Right atrium auricular region (tissue), 2 donors: ENCODE measurements at places on chromosomes 6 and 20.

- no peak for DNase-seq
Measured at GRCh38 chr20:32982617-32983458, 21.4 kb downstream of the SUN5 start.

GRCh38 chr6:3151691-3152090, 5.7 kb downstream of the TUBB2A start:
- no peak for DNase-seq

- no peak for DNase-seq
Measured at GRCh38 chr6:2140438-2141128, 104.8 kb downstream of the GMDS start.

GRCh38 chr6:44129841-44130322, 2.5 kb downstream of the TMEM63B start:
- DNase-seq = no peak

- DNase-seq = no peak
Measured at GRCh38 chr6:62891065-62891647, 320.1 kb upstream of the FKBP1C start.

DNA sequence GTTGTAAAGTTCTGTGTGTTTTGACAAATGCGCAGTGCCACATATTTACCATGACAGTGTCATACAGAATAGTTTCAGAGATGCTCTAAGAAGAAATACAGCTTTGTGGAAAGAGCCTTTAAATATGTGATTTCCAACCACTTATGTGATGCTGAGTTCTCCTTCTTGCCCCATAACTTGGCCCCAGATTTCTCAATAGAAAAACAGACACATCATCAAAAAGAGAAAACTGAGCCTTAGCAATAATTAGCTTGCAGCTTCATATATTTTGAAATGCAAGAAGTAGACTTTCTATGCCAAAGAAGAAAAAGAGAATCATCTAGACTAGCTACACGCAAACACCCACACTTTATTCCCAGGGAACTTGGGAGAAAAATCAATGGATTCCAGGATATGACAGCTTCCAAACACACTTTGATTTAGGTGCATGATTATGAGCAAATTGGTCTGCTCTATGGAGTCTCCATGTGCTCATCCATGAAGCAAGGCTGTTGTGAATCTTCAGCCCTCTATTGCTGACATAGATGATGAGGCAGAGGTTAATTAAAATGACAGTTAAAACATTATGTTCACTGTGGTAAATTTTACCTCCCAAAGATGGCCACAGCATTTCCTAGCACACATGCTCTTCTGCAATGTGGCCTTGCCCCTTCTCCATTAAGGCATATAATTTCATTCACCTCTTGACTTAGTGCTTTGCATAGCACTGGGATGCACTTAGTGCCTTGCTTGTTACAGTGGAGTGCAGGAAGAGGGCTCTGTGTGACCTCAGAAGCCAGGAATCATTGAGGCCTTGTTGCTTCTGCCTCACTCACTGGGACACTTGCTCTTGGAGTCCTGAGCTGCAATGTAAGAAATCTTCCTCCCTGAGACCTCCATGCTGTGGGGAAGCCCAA, 174.6 kb downstream of the SYNDIG1 start:
- DNase-seq = no peak

DNA sequence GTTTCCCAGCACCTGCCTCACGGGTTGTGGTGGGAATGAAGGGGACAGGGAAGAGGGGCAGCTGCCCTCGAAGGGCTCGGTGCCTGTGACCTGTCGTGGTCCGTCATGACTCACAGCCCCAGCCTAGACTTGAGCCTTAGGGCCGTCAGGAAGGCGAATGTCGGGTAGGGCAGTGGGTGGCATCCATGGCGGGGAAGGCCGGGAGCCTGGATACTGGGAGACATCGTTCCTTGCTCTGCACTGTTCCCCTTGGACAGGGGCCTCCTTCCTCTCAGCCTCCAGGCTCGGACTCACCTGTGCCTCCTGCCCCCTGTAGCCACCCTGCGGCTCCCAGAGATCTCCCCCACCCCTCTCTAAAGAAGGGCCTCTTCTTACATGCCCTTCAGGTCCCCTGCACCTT, 52.2 kb upstream of the APCDD1L start:
- DNase-seq = no peak

GRCh38 chr20:43953919-43954592, 39.4 kb downstream of the TOX2 start:
- DNase-seq = no peak

GRCh38 chr6:22888163-22888752, 318.9 kb downstream of the HDGFL1 start:
- no peak for DNase-seq

DNA sequence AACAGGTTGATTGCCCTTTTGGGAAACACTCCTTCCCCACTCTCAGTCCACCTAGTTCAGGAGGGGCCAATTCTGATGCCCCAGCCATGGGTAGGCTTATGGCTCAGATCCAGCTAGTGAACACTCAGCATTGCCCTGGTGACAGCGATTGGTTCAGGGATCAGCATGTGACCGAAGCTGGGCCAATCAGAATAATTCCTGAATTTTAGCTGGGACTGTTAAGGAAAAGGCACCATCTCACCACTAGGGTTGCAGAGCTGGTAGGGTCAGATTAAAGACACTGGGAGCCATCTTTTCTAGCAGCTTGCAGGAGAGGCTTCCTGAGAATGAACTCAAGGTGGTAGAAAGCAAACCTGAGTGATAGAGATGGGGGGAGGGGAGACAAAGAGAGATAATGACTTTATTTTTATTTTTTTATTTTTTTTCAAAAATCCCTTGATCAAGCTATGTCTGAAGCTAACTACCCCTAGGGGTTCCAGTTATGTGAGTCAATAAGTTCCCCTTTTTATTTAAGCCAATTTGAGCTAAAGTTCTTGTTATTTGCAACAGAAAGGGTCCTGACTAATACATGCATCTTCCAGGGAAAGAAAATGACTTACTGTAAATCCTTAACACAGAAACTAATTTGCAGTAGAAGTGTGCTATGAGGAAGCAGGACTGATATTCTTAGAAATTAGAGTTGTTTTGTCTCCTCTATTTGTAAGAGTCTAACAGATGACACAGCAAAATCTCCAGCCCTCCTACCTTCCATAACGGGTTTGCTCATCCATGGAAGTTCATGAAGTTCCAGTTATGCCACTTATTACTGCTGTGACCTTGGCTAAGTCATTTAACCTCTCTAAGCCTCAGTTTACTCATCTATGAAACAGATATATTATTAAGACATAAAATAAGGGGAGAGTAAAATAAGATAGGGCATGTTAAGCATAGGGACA, 44.7 kb downstream of the EYA2 start:
- no peak for DNase-seq

- DNase-seq = no peak
Measured at GRCh38 chr6:138572885-138573284, 73.6 kb upstream of the NHSL1 start.

- no peak for DNase-seq
Measured at GRCh38 chr6:16408766-16409165, 170.4 kb downstream of the GMPR start.

DNA sequence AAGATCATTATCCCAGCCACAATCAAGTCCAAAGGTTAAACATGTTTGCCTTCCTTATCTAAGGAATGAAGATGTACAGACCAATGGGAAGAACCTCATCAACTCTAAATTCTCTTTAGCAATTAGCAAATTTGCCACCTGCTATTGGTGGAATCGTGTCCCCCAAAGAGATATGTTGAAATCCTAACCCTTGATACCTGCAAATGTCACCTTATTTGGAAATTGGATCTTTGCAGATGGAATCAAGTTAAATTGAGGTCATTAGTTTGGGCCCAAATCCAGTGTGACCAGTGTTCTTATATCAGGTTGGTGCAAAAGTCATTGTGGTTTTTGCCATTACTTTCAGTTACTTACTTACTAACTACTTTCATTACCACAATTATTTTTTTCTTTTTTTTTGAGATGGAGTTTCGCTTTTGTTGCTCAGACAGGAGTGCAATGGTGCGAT, 31.3 kb downstream of the KLHL31 start:
- DNase-seq = no peak

- DNase-seq = no peak
Measured at GRCh38 chr6:137283940-137284810, 65.0 kb upstream of the IFNGR1 start.

DNA sequence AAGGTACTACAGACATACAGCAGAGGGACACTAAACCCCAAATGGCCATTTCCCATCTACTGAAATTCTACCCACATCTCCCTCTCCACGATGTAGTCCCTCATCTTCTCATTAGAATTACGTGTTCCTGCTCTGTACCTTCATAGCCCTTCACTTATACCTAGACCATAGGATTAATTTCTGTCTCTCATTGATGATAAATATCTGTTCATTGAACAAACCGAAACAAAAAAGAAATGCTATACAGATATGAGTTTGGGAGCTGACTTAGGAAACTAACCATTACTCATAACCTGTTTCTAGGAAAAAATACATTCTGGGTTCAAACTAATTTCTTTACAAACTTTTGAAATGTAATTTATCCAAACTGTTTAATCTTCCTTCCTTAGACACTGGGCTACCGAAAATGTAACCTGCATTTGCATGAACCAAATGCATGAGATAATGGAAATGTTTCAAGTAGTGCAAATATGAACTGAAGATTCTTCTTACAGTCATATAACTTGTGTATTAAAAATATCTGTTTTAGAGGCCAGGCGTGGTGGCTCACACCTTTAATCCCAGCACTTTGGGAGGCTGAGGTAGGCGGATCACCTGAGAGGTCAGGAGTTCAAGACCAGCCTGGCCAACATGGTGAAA, 85.3 kb downstream of the GJA10 start:
- DNase-seq = no peak

- no peak for DNase-seq
Measured at GRCh38 chr20:53021934-53022333, 49.8 kb downstream of the TSHZ2 start.

- no peak for DNase-seq
Measured at GRCh38 chr6:155033021-155033791, 38.1 kb downstream of the TIAM2 start.

- no peak for DNase-seq
Measured at GRCh38 chr6:37706749-37707148, 9.1 kb upstream of the MDGA1 start.

GRCh38 chr6:23483896-23484295, 642.1 kb upstream of the NRSN1 start:
- no peak for DNase-seq

DNA sequence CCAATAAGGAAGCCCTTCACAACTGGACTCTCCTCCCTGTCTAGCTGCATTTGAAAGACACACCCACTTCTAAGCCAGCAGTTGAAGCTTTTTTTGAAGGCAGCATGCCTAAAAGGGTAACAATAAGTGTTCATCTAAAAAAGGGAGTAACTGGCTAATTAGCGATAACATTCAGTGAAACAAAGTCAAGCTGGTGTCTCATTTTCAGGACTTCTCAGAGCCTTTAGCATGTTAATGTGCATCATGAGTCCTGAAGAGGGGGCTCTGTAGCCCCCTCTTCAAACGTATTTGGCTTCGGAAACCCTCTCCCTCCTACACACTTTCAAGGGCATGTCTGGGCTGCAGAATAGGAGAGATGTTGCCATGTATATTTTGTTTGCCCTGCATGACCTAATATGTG, 28.1 kb downstream of the SLC22A23 start:
- no peak for DNase-seq

GRCh38 chr6:161226009-161226964, 47.6 kb downstream of the AGPAT4 start:
- no peak for DNase-seq

GRCh38 chr6:170035901-170036304, 255.0 kb downstream of the DLL1 start:
- DNase-seq = no peak

GRCh38 chr6:135390458-135390857, 107.1 kb downstream of the AHI1 start:
- no peak for DNase-seq

DNA sequence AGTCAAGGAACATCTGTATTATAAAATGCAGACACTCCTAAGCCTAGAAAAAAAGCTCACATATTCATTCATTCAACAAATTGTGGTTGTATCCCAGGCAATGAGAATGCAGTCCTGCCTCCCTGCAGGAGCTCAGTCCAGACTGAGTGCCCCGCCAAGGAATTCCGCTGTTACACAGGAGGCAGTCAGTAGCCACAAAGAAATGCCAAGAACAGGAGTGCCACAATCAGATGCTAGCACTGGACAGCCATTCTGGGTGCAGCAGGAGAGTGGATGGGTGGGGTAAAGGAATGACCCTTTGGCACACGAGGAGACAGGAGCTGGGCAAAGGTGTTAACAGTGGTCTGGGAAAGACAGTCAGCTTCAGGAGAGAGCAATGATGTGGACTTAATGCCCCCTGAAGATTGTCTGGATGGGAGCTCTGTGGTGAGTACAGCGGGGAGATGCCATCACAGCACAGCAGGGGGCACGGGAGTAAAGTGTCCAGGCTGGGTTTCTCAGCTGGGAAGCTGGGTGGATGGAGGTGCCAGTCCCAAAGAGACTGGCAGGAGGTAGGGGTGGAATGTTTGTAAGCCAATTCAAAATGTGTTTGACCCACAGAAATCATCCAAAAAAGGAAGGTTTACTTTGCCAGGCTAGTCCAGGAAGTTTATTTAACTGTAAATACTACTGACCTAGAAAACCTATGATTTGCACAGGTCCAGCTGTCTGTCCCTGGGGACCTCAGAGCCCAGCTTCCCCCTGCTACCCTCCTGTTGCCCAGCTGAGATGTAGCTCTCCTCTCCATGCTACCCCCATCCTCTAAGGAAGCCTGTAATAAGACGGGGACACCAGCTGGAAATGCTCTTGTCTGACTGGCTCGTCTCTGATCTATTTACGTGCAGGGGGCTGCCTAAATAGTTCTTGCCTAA, 84.1 kb downstream of the SLC23A2 start:
- DNase-seq = no peak

- no peak for DNase-seq
Measured at GRCh38 chr6:83092756-83093399, 25.4 kb downstream of the DOP1A start.
